ENCODE measurements at places on chromosomes 5 and 9.

DNA sequence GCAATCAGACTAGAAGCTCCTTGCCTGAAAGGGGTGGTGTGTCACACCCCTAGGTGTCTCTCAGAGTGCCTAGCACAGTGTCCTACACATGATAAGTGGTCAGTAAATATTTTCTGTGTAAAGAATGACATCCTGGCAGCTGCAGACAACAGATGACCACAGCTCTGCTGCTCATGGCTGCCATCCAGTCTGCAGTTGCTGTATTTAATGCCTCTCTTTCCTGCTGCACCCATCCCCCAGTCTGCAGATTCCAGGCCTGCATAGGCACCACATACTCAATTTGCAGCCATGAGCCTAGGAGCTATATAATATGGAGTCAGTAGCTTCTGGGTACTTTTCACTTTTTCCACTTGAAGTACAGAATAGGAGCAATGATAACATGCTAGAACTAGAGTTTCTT is 94.9 kb upstream of the NR4A3 start:
- DNase-seq, result no peak

DNA sequence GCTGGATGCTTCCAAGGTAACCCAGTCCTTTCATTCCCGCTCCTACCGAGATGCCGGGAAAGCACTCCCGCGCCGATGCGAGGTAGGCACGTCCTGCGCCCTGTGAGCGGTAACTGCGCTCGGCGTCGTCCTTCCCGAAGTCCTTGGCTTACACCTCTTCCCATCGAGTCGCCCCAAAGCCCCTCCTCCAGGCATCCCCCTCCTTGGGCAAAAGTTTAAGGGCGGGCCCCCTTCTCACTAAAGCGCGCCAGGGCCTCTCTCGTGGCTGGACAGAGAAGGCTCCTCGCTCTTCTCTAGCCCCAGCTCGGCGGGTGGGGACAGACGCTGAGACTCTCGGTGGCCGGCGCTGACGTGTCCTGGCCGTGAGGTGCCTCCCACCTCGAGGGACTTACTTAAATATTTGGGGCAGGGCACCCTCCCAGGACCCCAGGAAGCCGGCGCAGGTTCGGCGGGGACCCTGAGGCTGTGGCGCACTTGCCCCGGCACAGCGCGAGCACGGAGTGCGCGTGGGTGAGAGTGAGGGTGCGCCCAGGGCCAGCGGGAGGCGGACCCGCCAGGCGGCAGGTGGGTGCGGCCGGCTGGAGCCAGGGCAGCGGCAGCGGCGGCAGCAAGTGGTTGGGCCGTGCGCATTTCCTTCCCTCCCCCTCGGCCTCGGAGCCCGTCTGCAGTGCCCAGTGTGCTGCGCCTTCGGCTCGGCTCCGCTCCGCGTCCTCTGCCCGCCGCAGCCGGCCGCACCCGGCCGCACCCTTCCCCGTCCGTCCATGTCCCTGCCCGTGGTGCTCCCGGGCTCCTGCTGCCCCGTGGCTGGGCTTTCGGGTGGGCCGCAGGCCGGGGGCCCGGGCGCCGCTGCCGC is at the start of gene ENTREP1:
Gene ENTREP1, plus strand, starts transcription at position 667 of the 853 bp plus-strand sequence. Its CDS starts 95 bp downstream, at position 762.
- no peak for DNase-seq

- DNase-seq, result peak; percentile 80
Measured at GRCh38 chr5:141968914-141969608, at the start of gene RNF14. TSS of gene RNF14 (plus strand) at chr5:141969105. CDS start at chr5:141973589, 4,484 bp downstream.

- DNase-seq, result peak; percentile 3
Measured at GRCh38 chr9:126673689-126674364, 60.1 kb downstream of the LMX1B start.

- no peak for DNase-seq
Measured at GRCh38 chr5:157285310-157286035, 19.6 kb downstream of the CYFIP2 start.

DNA sequence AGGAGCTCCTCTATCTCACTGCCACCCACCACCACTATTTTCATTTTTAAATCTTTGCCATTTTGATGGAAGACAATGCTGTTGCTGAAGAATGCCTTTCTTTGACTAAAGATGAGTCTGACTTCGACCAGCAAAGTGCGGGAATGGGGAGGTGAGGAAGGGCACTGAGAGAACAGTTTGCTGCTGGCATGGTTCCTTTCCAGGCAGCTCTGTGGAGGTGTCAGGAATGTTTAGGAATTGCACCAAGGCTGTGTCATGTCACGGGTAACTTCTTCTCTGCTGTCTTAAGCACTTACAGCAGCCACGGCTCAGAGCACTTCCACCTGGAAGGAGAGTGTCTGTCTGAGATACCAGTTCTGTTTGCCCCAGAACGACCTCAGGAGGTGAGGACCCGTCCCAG is 41.4 kb upstream of the SHB start:
- no peak for DNase-seq

All from skeletal muscle cell (primary cell).